ENCODE measurements at places on chromosomes 7 and 10.

GRCh38 chr10:60908031-60908430, 36.0 kb downstream of the RHOBTB1 start:
- no peak for DNase-seq

- DNase-seq: no peak
Observed at GRCh38 chr10:33067917-33068316, 109.9 kb upstream of the ITGB1 start.

DNA sequence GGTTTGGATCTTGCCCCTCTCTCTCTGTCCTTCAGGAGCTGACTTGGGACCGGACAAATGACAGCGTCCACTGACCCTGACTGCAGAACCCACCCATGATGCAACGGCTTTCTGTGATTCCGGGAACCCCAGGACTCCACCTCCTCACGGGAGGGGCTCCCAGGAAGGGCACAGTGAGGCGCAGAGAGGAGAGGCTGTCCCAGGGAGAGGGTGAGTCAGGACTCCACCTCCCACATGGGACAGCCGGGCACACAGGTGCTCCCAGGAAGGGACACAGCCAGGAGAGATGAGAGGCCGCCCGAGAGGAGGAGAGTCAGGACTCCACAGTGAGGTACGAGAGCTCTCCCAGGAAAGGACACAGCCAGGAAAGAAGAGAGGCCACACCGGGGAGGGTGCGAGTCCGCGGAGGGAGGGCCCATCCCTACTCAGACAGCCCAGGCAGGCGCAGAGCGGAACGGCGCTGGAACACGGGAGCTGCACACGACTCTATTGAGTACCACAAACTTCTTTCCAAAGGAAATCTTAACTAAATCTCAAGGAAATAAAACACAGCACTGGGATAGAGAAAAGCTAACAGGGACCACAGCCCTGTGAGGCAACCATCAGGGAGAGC, 162.5 kb downstream of the MAD1L1 start:
- no peak for DNase-seq

DNA sequence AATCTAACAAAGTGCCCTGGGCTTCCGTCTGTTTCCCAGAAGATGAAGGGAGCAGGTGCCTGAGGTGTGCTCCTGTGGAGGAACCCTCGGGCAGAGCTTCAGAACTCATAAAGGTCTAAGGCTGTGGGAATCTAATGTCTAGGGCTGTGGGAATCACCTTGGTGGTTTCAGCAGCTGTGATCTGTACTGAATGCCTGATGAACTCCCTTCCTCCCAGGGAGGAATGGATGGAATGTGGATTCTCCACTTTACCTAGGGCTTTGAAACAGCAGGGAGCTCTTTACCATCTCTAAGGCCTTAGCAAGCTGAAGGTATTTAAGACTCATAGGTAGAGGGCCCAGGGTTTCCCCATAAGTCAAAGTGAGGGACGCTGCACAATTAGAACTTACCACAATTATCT, 36.0 kb upstream of the SEMA3E start:
- DNase-seq: no peak

- no peak for DNase-seq
Observed at GRCh38 chr7:45417268-45417667, 156.9 kb upstream of the ADCY1 start.

DNA sequence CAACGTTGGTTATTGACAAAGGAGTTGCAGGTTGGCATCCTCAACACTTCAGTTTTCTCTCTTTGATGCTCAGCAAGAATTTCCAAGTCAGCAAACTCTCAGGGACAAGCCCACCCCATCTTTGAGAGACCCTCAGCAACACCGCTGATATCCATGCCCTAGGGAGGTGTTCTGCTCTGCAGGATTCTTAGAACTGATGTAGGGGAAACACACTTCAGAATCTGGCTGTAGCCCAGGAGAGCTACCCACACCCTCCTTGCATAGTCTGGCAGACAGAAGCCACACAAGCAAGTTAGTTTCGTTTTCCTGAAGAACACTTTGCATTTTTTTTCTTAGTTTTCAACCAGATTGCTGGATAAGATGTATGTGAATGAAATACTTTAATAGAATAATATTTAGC, 822 bp downstream of the SAMD9L start:
- peak; percentile 3 for DNase-seq

DNA sequence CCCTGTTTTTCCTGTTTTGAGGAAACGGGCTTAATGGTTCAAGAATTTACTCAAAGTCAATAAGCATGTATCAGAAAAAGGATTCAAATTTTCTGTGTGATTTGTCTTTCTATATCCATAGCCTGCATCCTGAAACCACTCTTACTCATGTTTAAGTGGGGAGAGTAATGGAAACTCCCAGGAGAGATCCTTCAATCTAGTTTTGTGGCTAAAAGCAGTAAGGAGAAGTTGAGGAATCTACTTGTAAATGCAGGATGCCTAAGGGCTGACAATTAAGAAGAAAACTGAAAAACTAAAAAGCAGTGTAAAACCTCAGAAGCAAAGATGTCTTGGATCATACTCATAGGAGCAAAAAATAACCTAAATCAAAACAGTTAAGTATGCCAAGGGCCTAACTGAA, 68.1 kb upstream of the GRID1 start:
- no peak for DNase-seq

Data from activated T-helper 1 cell treated with Interleukin-2 at 50 U/mL for 16 hours (primary cell).